ENCODE measurements at places on chromosomes 4 and X.

DNA sequence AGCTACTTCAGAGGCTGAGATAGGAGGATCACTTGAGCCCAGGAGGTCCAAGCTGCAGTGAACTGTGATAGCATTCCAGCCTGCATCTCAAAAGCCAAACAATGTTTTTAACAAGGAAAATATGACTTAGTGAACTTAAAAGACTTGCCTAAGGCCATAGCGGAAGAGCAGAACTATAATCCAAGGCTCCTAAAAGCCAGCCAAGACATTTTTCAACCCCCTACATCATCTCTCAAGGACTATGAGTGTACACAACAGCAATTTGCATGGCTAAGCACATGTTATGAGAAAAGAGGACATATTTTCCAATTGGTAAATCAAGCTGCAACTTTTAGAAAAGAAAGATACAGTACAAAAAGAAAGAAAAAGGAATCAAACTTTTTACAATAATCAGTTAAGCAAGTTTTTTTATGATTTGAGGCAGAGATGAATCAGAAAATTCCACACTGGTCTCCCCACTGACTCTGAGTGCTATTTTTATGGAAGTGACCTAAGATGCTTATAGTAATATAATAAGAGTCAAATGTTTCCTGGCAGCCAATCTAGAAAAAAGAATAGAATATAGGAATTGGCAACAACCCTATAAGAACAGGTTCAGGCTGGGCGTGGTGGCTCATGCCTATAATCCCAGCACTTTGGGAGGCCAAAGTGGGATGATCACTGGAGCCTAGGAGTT is 9.8 kb upstream of the ACOT9 start:
- no peak for DNase-seq

DNA sequence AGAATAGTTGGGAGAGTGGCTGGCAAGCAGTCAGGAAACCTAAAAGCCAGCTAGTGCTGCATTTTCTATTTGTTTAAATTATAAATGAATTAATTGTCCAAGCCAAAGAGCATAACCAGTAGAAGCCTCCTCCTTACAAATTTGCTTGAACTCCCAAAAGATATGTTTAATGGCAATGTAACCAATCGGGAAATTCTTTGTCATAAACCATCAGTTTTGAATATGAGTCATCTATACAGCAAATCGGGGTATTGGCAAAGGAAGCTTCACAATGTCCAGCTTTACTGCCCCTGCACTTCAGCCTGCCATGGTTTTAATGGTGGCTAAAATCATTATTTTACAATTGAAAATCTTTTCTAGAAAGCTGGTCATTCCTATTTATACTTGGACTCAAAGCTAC is 216.6 kb downstream of the SHROOM3 start:
- no peak for DNase-seq

GRCh38 chrX:42818151-42818921 is 40.4 kb upstream of the PPP1R2C start:
- DNase-seq: no peak

GRCh38 chrX:115409551-115409950 is 120.0 kb downstream of the LUZP4 start:
- DNase-seq: no peak

DNA sequence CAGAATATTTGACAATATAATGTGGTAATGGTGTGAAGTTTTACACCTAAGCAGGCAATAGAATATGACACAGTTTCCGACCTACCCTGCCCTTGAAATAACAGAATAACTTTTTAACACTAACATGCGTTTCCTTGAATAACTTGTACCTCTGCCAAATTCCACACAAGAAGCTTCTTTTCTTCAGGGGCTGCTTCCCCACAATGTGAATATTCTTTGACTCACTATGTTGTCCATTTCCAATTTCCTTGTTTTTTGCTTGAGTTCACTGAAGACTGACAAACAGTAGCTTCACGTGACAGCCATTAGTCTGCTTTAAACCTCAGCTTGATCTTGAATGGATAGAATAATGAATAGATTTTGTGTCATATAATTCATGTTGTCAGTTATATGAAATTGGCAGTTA is 14.3 kb downstream of the SHROOM3 start:
- DNase-seq: no peak

DNA sequence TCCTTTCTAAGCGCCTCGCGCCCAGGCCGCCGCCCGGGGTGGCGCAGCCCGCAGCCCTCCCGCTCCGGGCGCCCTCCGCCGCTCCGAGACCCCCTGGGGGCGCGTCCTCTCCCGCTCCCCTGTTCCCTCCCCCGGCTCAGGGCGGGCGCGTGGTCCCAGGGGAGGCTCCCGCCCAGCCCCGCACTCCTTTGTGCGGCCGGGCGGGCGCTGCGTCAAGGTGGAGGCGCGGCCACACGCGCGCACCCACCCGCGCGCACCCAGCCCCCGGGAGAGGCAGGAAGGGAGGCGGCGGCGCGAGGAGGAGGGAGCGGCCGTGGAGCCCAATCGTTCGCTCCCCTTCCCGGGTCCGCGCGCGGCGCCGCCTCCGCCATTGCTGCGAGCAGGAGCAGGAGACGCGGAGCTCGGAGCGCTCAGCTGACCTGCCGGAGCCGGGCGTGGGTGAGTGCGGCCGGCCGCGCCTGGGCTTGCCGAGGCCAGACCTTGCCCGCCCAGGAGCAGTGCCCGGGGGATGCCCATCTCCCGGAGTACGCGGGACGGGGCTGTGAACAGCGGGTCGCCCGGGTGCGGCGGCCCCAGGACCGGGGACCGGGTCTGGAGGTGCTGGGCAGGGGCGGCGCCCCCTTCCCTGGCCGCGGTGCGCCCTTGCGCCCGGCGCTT is at the start of gene NSG1:
Gene NSG1, plus strand, starts transcription at position 367 of the 657 bp plus-strand sequence. CDS start 528 bp downstream, outside the sequence.
- peak; percentile 35 for DNase-seq

DNA sequence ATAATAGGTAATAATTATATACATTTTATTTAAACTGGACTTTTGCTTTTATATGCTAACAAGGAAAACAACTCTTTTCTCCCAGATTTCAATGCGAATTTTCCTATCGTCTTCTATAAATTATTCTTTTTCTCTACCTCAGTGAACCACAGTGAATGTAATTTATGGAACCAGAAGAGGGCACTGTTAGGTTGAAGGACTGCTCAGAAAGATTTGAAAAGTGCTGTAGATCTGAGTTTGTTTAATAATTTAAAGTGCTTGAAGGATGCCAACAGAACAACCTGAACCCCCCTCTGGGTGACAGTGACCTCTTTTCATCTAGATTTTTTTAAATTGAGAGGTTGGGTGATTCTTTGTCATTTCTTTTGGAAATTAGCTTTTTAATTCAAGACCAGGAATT is 54.9 kb downstream of the PHOX2B start:
- DNase-seq: no peak

DNA sequence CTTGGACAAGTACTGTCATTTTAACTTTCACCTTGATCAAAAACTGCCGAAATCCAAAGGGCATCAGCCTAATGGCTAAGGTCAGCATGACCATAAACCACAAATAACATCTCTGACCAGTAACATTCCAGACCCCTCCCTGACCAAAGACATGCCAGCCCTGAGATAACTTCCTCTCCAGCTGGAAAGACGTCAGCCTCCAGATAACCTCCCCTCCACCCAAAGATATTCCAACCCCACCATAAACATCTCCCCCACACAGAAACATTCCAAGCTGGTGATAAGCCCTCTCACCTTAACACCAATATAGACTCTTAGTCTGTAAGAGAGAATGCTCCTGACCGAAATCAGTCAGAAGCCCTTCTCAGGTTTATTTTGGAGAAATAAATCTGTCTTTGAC is 7.4 kb downstream of the PPP1R2C start:
- DNase-seq: no peak

DNA sequence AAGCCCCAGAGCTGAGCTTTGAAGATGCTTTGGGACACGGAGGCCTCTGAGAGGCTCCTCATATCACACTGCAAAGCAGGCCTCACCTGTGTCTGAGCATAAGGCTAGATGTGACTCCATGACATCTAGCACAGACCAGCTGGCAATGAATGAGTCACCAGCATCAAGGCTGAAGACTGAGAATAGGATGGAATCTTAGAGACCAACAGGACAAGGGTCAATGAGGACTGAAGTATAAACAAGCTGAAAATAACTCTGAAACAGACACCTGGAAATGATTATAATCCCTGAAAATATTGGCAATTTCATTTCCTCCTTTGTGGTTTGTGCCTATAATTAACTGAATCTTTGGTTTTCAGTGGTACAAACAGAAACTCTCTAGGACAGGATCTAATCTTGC is 87.1 kb upstream of the PRPS1 start:
- no peak for DNase-seq

GRCh38 chrX:3664921-3665320 is 48.5 kb downstream of the PRKX start:
- DNase-seq: no peak

- DNase-seq: no peak
These were observed 28.2 kb downstream of the FAM149A start for GRCh38 chr4:186132577-186133242.

- DNase-seq: no peak
These were observed 95.7 kb upstream of the DRD5 start for GRCh38 chr4:9685692-9686091.

- no peak for DNase-seq
These were observed 76.2 kb downstream of the MTMR1 start for GRCh38 chrX:150769408-150769807.

DNA sequence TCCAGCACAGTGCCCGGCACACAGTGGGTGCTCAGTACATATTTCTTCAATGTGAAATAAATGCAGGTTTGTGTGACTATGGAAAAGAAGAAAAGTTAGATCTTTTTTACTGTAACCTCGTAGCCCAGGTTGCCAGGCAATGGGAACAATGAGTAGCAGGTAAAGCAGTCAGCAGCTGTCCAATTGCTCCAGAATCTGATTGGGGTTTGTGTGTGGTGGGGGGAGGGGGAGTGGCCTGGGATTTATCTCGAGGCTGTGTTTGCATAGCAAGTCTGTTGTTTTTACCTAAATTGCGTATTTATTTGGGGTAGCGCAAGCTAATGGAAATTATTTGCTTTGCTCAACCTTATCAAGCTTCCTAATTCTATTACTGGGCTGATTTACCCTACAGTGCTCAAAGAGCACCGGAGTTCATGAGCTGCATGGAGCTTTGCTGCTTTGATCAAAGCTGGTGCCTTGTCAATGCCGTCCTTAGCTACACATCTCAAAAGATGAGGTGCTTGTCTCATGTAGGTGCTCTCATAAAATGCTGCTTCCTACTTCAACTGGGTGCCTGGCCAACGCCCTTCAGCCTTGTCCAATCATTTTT is 145.0 kb upstream of the DGKK start:
- DNase-seq: no peak

GRCh38 chrX:12115377-12115776 is 22.9 kb upstream of the FRMPD4 start:
- no peak for DNase-seq

DNA sequence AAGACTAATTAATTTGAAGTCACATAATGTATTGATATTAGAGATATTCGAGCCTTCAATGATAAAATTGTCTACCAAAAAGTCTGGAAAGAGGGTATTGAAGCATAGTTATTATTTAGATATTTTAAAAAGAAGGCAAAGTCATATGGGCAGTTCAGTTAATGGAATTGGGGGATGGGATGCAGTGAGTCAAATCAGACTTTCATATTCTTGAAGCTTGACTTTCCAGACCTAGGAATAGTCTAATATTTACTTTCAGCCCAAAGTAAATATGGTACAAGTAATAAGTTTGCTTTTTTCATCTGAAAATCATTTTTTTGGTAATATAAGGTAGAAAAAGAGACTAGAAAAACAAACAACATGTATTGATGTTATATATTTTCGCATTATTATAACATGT is 2017.8 kb downstream of the C4orf33 start:
- DNase-seq: no peak

Data from activated CD8-positive, alpha-beta memory T cell treated with anti-CD3 and anti-CD28 coated beads for 1 hour (primary cell).